ENCODE measurements at places on chromosomes 5 and 9. TPM values are rescaled to one million over a fixed set of nuclear protein-coding genes. Genes with fewer than 3 reads are reported as not detected.

NME5 gene
- 8.8 TPM for total RNA-seq

IRX2 gene
- total RNA-seq: not detected

TMEM252 gene
- not detected for total RNA-seq

PCSK1 gene
- 0.94 TPM for total RNA-seq

RETREG1 gene
- total RNA-seq: 67.9 TPM

ROR2 gene
- total RNA-seq: 0.94 TPM
